Stimulated activated CD8-positive, alpha-beta memory T cell treated with anti-CD3 and anti-CD28 coated beads, Interleukin-15, amount 100 ng/mL, for 4 hours (primary cell): ENCODE measurements at places on chromosomes 1 and 21.

GRCh38 chr1:171984262-171984661, 143.0 kb downstream of the DNM3 start:
- DNase-seq, result no peak

DNA sequence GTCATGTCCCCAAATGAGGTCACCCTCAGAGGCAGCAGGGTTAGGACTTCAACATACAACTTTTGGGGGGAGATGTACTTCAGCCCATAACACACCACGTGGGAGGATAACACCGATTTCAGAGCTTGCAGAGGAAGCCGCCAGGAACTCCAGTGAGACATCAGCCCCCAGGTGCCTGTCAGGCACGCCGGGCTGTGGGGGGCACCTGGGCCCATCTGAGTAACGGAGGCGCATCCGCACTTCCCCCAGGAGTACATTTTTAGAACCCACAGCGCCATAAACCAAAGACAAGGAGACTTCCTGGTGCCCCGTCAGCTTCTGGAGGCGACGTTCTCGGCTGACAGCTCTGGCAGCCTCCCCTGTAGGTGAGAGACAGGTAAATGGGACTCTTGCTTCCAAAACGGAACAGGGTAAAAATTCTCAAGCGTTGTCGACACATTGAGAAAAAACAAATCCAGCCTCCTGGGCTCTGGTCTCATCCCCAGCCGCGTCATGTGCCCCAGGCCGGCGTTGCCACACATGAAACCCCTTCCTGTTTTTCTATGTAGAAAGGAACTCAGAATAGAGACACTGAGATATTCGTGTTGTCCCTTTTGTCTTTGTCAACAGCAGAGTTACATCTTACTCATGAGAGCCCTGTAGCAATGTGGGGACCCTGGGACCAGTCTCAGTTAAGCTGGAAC, 93.3 kb downstream of the PDE9A start:
- peak; percentile 26 for DNase-seq

DNA sequence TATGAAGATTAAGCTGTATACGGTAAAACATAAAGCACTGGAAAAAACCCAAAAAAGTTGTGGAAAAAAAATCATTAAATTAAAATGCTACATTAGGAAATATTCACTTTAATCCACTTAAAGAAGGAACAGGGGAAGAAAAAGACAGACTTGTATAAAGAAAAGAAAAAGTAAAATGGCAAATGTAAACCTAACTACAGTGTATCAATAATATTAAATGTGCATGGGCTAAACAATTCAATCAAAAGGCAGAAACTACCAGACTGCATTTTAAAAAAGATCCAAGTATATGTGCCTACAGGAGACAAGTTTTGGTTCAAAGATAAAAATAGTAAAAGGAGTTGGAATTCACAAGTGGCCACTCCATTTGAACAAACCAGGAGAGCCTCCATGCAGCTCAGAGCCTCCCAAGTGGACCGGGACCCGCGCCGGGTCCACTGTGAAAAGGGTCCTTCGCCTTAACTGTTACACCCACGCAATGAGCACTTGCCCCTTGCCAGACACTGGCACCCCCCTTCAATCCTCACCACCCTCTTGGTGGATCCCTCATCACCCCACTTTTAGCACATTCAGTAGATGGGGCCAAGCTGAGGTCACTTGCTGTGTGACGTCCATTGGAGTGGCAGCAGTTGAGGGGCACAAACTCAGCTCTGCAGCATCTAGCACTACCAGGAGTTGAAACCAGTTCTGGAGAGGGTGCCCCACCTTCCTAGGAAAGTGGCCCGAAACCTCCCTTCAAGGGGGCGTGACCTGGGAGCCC, 898 bp downstream of the C1orf174 start:
- no peak for DNase-seq

- peak; percentile 30 for DNase-seq
Observed at GRCh38 chr1:26359981-26360806, 6.3 kb upstream of the CRYBG2 start.

DNA sequence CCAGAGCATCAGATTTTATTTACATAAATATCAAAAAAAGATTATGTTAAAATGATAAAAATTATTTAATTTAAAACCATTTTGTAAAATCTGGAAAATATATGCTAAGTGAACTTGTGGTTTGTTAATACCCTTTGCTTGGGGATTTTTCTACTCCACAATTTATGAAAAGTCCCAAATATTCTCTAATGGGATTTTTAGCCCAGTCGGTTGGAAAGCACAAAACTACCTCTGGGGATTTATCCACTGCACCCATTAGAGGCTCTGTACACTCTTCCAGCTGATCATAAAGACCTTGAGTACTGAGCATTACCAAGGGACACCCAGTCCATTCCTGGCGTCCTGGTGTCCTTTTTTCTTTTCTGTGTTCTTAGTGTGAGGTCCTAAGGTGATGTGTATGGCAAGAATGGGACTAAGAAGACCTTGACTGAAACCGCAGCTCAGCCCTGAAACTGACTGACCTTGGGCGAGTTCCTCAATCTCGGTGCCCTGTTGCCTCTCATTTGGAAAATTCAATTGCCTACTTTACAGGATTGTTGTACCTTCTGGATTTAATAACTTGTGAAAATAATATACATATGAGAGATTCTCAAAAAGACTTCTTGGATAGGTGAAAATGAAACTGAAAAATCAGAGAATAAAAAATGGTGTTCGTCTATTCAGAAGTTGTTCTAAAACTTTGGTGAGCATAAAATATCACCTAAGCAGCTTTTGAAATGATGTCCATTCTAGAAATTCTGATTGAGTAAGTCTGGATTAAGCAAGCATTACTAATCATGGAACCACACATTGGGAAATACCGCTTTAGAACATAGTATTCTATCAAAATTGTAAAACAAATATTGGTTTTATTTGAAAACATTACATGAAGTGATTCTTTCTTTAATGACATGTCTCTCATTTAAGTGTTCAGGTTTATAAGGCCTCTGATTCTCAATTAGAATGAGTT, 21.5 kb upstream of the SAMSN1 start:
- no peak for DNase-seq

GRCh38 chr1:202135221-202135721, 9.3 kb downstream of the ARL8A start:
- no peak for DNase-seq

DNA sequence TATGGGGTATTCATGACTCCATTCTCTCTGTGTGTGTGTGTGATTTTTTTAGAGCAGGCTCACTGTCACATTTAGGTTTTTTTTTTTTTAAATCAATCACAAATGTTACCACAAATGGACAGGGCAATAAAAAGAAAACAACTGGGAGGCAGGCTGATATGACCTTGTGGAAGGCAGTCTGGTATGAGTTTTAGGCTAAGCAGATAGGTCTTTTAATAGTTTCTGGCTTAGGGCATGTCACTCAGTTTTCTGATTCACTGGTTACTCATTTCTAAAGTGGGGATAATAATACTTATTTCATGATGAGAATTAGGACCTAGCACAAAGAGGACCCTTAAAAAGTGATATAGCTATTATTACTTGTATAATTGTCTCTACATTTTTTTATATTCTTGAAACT, 278.9 kb downstream of the RYR2 start:
- no peak for DNase-seq

- no peak for DNase-seq
Observed at GRCh38 chr1:1833456-1833855, 55.2 kb upstream of the NADK start.

DNA sequence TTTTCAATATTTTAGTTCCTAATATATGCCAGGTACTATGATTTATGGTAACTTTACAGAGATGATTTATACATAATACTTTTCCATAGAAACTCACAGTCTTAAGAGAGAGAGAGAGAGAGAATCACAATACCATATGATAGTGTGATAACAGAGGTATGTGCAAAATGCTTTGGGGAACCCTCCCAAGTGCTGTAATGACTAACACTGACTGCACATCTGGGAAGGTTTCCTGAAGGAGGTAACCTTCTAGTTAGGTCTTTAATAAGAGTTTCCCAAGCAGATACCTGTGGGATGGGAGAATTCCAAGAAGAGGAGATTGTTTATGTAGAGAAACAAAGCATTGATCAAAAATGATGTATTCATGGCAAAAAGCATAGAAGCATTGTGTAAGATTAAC, 34.6 kb upstream of the PIGC start:
- DNase-seq, result no peak

GRCh38 chr1:88610687-88611086, 73.4 kb upstream of the PKN2 start:
- DNase-seq, result no peak

DNA sequence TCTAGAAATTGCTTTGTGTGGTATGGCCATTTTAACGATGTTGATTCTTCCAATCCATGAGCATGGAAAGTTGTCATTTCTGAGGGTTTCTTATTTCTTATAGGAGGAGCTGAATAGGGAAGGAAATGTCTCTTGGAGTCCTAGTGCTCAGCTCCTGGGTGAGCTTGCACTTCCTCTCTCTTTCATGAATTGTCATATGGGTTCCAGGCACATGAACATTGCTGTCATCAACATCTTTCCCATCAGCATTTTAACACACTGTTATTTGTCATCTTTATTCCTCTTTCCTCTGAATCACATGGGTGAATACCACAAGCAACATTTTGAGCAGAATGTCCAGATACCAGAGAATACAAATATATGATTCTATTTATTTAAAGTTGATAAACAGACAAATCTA, 23.4 kb downstream of the SLAMF6 start:
- no peak for DNase-seq

- DNase-seq, result no peak
Observed at GRCh38 chr1:45684402-45684801, 1.9 kb downstream of the GPBP1L1 start.

GRCh38 chr1:236020359-236021219, 44.3 kb downstream of the NID1 start:
- no peak for DNase-seq

GRCh38 chr1:2232255-2232915, 4.3 kb downstream of the SKI start:
- no peak for DNase-seq

DNA sequence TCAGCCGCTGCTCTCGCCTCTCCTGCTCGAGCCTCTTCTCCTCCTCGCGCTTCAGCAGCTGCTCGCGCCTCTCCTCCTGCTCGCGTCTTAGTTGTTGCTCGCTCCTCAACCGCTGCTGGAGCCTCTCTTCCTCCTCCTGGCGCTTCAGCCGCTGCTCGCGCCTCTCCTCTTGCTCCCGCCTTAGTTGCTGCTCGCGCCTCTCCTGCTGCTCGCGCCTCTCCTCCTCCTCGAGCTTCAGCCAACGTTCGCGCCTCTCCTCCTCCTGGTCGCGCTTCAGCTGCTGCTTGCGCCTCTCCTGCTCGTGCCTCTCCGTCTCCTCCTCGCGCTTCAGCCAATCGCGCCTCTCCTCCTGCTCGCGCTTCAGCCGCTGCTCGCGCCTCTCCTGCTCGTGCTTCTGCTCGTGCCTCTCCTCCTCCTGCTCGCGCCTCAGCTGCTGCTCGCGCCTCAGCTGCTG, 3.7 kb downstream of the TCHH start:
- no peak for DNase-seq

- no peak for DNase-seq
Observed at GRCh38 chr1:205926636-205927035, 16.6 kb downstream of the SLC26A9 start.

DNA sequence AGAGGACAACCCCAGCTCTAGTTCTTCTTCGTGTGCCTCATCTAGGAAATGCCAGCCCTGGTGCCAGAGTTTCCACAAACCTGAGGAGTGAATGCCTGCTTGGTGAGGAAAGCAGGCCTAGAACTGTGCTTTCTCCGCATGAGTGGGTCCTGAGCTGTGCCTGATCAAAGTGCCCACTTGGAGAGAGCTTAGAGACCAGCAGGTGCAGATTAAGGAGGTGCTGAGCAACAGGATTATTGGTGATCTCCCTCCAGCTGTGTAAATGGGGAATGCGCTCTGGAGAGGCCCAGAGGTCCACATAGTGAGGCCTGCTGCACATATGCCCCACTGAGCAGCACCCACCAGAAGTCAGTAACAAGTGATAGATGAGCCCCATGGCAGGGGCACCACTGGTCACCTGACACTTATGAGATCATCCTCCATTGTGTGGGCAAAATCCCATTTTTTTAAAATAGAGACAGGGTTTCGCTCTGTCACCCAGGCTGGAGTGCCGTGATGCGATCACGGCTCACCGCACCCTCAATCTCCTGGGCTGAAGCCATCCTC, 127.2 kb upstream of the ZC3H12A start:
- DNase-seq, result no peak

DNA sequence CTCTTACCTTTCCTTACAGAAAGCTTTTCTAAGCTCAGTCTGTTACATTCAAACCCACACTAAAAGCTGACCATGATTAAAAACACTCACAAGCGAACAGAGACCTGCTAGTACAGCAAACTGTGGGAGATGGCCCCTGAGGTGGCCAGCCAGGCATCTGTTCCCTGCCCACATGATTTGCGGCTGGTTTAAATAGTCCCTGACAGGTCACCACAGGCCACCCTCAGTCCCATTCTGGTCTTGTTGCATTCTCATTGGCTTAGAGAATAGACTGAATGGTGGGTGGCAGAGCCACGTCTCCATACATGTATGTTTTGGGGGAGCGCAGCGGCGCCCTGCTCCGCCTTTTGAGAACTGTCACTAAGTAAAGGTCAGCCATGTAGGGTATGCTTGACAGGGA, 2.3 kb upstream of the ACTA1 start:
- no peak for DNase-seq

DNA sequence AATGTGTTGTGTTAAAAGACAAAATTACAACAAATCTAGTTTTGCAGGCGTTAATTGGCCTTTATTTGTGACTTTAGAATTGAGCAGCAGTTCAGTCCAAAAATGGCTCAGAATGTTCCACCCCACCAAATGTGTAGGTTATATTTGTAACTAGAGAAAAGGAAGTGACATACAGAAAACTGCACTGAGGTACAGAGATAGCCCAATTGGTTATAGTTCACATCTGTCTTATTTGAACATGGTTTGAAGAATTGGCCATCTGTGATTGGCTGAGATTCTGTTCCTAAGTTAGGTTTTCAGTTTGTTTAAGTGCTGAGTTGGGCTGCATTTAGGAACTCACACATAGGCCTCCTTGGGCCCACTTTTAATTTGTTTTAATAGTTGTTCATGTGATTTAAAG, 12.0 kb upstream of the FMO2 start:
- DNase-seq, result no peak

DNA sequence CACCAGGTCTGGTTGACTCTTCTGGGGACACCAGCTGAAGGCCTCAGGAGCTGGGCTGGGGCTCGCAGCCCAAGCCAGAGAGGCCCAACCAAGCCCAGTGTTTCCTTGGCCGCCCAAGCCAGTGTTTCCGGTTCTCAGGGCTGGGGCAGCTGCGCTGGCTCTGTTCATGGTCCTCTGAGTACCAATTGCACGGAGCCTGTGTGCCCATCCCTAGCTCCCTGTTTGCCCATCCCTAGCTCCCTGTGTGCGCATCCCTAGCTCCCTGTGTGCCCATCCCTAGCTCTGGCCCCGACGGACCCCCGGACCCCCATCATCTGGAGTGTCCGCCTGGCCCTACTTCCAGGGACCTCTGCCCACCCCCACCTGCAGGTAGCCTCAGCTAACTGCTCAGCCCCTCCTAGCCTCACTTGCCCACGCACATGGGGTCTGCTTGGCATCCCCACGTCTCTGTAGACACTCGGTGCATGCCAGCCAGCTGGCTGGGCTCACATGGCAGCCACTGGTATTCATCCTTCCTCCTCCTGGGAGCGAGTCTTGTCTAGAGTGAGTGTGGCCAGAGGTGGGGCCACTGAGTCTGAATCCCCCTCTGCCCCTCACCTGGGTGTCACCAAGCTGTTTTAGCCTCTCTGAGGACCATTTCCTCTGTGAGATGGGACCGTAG, 64.0 kb downstream of the WNT9A start:
- no peak for DNase-seq

- DNase-seq, result no peak
Observed at GRCh38 chr1:112997781-112998180, 41.8 kb upstream of the SLC16A1 start.

- DNase-seq, result no peak
Observed at GRCh38 chr21:25701529-25701928, 33.2 kb downstream of the ATP5PF start.

- peak; percentile 7 for DNase-seq
Observed at GRCh38 chr1:31663622-31664452, 19.2 kb upstream of the PEF1 start.
